ENCODE measurements at places on chromosomes 5 and 9. TPM values are rescaled to one million over a fixed set of nuclear protein-coding genes. Genes with fewer than 3 reads are reported as not detected.

The TAL2 gene
- total RNA-seq = not detected

The PIP5KL1 gene
- total RNA-seq = 1.1 TPM

The IFNA7 gene
- total RNA-seq = not detected

The AQP7 gene
- total RNA-seq = not detected

The CERCAM gene
- 0.86 TPM for total RNA-seq

The ARID3C gene
- total RNA-seq = not detected

The RANBP17 gene
- total RNA-seq = not detected

The DMRT3 gene
- not detected for total RNA-seq

The NR5A1 gene
- total RNA-seq = not detected

The MEIKIN gene
- total RNA-seq = not detected

The TBC1D2 gene
- total RNA-seq = 1.8 TPM

The ZNF354C gene
- 3.5 TPM for total RNA-seq

The FPGS gene
- total RNA-seq = 130 TPM

The PCDHB9 gene
- not detected for total RNA-seq

The STPG3 gene
- total RNA-seq = 1.2 TPM

The FOXI1 gene
- not detected for total RNA-seq

The CER1 gene
- total RNA-seq = not detected

The GHR gene
- total RNA-seq = not detected

The FGF18 gene
- total RNA-seq = 0.21 TPM

Data from activated T-helper 1 cell treated with anti-CD3 and anti-CD28 coated beads, Interleukin-12 subunit alpha, Interleukin-12 subunit beta, Interleukin-2, Interleukin-4 antibody, amounts not matched to agents 30 ng/mL and 10 ng/mL and 1 ng/mL, durations not matched to agents 14 hours and 24 hours and 36 hours (primary cell).